ENCODE measurements at places on chromosomes 11 and 22. TPM values are rescaled to one million over a fixed set of nuclear protein-coding genes. Genes with fewer than 3 reads are reported as not detected.

DNA sequence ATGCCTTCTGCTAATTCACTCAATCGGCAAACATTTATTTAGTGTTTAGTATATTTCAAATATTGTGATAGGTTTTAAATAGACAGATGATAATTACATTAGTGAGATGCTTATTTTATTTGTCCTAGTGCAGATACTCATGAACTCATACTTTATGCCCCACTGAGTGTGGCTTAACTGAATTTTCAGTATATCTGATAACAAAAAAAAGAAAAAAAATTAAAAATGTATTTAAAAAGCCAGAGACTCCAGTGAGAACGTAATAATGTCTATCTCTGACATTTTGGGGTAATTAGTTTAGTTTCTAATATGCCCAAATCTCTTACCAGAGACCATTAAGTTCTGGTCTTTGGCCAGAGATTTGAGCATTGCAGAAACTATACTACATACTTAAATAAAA is 332.6 kb upstream of the CHORDC1 start:
- no peak for DNase-seq

Gene ZP1
- 0.26 TPM for total RNA-seq

- DNase-seq = no peak
Measured at GRCh38 chr11:102810950-102811660, 13.1 kb upstream of the MMP1 start.

- no peak for DNase-seq
Measured at GRCh38 chr22:42938976-42939375, 76.0 kb downstream of the PACSIN2 start.

Gene CRYBB3
- not detected for total RNA-seq

GRCh38 chr11:82883853-82884252 is 16.4 kb downstream of the PRCP start:
- DNase-seq = no peak

- no peak for DNase-seq
Measured at GRCh38 chr22:45228401-45228754, 12.3 kb downstream of the KIAA0930 start.

DNA sequence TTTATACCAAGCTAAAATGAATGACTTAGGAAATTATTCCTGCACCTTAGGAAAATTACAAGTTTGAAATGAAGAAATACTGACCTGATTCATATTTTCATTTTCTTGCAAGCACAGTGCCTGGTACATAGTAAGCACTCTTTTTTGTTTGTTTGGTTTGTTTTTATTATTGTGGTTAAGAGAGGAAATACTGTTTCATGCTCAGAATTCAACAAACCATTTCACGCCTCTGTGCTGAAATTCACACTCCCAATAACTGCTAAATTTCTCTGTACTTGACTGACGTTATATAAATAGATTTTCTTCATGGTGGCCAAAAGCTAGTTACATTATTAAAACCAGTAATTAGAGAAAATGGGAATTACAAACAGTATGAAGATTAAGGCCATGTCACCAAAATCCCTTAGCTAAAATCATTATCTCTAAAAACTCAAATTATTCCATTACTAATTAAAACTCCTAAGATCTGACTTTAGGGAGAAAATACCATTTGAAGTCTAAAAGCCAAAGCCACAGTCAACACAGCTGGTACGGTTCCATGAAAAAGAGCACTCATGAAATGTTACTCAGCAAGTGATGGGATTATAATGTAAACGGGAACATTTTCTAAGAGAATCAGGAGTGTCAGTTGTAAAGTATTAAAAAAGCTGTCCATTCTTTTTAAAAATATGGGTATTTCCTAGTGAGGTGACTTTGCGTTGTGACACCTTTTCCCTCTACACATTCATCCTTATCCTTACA is 77.8 kb upstream of the DDI1 start:
- no peak for DNase-seq

DNA sequence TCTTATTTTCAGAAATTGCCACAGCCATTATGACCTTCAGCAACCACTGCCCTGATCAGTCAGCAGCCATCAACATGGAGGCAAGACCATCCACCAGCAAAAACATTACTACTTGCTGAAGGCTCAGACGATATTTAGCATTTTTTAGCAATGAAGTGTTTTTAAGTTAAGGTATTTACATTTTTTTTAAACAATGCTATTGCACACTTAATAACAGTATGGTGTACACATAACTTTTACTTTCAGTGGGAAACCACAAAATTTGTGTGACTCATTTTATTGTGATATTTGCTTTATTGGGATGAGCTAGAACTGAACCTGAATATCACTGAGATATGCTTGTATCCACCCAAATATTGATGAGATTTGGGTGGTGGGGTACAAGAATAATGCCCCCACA is 110.9 kb downstream of the TSPAN18 start:
- no peak for DNase-seq

GRCh38 chr11:69950621-69951020 is 127.5 kb upstream of the ANO1 start:
- DNase-seq = no peak

DNA sequence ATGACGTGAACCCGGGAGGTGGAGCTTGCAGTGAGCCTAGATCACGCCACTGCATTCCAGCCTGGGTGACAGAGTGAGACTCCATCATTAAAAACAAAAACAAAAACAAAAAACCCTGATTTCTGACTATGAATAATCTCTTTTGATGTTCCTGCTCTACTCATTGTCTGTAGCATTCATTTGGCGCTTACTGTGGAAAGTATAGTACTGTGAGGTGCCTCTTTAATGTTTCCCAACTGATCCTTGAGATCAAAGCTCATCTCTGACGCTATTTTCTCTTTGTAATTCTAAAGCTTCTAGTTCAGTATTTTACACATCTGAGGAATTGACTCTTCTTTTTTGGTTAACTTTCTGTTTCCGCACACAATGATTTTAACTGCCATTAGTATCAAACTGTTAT is 60.0 kb downstream of the GRK3 start:
- no peak for DNase-seq

Gene ACCS
- total RNA-seq = 9.1 TPM

Gene LRRC55
- total RNA-seq = 0.39 TPM

- no peak for DNase-seq
Measured at GRCh38 chr11:31500560-31500959, 8.9 kb downstream of the IMMP1L start.
